ENCODE measurements at places on chromosomes 6 and 20.

DNA sequence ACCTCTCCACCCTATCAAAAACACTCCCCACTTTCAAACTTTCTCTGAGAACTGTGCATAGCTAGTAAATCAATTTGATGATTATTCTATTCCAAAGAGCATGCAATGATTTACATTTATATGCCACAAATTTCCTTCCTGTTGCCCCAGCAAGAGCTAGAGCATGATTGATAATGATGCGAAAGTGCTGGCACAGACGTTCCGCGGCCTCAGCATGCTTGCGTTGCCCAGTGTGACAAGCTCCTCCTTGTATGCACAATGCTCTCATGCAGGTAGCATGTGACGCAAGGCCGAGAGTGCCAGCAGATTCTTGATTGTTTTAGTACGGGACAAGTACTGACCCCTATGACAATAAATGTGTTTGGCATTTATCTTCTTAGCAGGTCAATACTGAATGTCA is 696.3 kb upstream of the SLC35B3 start:
- DNase-seq: no peak

- DNase-seq: no peak
Measured at GRCh38 chr6:37587866-37588734, 88.4 kb upstream of the CCDC167 start.

GRCh38 chr6:165726290-165726875 is 63.3 kb upstream of the PDE10A start:
- no peak for DNase-seq

DNA sequence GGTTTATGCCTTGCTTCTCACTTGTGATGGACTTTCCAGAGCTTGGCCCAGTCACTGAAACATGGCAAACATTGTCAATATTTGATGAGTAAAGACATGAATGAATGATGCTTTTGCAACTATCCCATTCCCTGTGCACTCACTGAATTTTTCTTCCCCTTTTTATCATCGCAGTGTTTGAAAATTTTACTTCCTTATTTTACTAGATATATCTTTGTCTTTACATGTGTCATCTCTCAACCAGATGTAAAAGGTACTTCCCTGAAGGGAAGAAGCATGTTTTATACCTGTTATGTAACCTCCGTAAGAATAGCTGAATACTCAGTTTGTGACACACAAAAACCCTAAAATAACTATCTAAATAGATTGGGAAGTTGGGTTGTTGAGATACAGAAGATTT is 544.7 kb upstream of the FLRT3 start:
- no peak for DNase-seq

DNA sequence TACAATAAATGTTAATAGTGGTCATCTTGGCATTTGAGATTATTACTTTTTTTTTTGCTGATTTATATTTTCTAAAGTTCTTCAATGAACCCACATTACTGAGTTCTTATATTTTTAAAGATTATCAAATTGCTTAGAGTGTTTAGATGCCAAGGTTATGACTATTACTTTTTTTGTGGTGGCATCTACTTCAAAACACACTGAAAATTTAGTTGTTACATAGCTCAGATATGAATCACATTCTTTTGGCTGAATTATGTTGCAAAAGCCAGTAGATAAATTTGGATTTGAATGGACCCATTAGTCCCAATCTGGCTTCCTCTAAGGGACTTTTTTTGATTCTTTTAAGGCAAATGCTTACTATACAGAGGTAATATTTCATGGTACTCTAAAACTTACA is 8.9 kb downstream of the UTRN start:
- DNase-seq: no peak

DNA sequence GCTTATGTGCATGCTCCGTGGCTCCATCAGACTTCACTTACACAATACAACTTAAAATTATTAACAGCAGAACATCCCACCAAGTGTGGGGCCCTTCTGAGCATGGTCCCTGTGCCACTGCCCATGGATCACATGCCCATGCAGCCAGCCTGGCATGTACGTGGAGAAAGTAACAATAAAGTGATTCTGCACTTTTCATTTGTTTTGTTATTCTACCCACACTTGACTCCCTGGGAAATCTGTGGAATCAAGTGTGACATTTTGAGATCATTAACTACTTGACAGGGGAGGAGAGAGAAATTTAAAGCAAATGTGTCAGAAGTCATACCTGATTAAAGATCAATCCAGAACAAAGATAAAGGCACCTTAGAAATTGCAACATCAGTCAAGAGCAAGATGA is 112.0 kb downstream of the ISM1 start:
- no peak for DNase-seq
